A549 (cell line): ENCODE measurements at places on chromosomes 4 and X.

GRCh38 chrX:142742581-142742980 is 283.1 kb upstream of the SPANXN4 start:
- DNase-seq, result no peak

GRCh38 chr4:98568941-98569663 is 89.3 kb downstream of the TSPAN5 start:
- no peak for DNase-seq

GRCh38 chrX:106300239-106300638 is 132.1 kb downstream of the PWWP3B start:
- DNase-seq, result no peak

DNA sequence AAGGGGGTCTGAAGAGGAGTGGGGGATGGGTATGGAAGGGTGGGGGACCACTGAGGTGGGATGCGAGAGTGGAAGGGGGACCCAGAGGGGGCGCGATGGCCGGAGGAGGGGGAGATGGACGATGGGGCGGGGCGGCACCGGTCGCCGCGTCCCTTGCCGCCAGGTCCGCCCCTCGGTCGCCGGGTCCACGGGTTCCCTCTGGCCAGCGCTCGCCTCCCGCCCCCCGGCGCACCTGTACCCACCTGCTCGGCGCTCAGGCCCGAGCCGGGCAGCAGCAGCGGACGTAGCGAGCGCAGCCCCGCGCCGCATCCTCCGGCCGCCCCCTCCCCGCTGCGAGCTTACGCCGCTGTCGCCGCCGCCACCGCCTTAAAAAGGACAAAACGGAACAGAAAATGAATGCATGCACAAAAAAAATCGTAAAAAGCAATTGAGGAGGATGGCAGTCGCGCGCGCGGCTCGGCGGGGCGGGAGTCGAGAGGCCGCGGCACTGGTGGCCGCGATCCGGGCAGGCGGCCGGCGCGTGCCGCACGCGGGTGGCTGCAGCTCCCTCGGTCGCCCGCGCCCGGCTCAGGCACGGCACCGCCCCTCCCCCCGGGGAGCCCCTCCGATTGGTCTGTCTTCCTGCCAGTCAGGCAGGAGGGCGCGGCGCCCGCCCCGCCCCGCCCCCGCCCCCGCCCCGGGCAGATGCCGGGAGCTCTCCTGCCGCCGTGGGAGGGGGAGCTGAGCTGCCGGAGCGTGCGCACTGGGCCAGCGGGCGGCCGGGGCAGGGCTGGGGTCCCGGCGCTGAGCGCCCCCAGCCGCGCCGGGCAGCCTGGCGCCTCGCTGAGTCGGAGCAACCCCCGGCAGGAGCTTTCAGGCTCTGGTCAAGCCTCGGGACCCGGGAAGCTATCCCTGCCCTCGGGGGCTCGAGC is at the start of gene JAKMIP1:
TSS of gene JAKMIP1 (minus strand) at position 539 of the 911 bp plus-strand sequence. CDS start 87,699 bp downstream, outside the sequence.
- DNase-seq, result peak; percentile 57

DNA sequence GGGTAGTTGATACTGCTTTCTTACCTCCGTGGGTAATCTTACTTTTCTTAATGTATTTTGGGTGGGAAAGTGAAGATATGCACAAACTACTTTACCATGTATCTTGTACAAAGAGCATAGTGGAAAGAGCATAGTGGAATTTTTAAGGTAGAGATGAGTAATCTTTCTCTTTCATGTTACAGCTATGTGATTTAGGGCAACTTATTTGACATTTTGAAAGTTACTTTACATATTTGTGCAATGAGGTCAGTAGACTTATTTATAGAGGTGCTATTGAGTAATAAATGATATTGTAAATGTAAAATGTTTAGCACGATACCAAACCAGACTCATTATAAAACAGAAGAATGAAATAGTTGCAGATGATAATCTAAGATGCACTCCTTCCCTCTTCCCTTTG is 351.2 kb downstream of the TRAM1L1 start:
- no peak for DNase-seq

DNA sequence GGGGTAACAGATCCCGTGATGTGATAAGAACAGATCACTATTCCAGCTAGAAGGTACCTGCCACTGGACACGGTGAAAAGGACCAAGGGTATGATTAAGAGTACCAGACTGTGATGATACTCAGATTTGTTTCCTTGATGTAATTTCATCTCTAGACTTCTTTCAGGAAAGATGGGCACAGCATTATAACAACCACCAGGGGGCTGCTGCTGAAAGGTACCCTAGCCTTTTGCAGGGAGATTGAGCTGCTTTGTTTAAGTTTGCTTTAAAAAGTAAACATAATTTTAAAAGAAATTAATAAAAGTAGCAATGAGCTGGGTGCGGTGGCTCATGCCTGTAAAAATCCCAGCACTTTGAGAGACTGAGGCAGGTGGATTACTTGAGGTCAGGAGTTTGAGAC is 145.4 kb downstream of the EMCN start:
- peak; percentile 1 for DNase-seq

GRCh38 chr4:8921465-8921864 is 49.8 kb upstream of the HMX1 start:
- DNase-seq, result no peak

DNA sequence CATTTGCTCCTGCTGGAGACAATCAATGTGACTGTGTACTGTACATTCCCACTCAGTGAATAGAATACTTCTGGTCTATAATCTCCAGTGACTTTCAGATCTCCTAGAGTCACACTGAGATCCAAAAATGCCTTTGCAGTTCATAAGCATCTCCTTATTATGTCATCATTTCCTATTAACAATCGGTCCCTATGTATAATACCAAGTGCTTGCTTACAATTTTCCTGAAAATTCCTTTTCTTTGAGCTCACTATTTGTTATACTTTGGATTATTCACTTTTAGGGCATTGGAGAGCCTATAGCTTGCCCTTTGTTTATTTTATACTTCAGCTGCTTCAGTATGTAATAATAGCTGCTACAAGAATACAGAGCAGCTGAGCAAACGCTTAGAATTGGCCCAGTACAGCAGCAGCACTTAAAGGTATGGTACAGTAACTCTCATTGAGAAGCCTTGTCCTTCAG is 313.0 kb downstream of the DCTD start:
- DNase-seq, result no peak

DNA sequence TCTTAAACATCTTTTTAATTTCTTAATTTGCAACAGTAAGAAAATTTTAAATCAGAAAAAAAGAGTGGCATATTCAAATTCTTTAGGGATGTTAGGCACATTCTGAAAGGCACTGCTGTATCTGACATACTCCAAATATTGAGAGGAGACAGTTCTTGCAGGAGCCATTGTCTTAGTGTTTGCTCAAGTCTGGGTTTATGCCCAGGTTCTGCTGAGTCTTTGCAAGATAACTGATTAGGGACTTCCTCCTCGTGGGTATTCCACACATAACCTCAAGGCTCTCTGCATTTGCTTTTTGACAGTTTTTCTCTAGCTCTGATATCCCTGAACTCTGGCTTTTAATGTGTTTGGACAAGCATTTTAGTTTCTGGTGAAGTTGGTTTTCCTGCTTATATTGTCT is 52.6 kb downstream of the RPS3A start:
- DNase-seq, result peak; percentile 4

- no peak for DNase-seq
Measured at GRCh38 chrX:68755616-68756125, 73.2 kb upstream of the EFNB1 start.

DNA sequence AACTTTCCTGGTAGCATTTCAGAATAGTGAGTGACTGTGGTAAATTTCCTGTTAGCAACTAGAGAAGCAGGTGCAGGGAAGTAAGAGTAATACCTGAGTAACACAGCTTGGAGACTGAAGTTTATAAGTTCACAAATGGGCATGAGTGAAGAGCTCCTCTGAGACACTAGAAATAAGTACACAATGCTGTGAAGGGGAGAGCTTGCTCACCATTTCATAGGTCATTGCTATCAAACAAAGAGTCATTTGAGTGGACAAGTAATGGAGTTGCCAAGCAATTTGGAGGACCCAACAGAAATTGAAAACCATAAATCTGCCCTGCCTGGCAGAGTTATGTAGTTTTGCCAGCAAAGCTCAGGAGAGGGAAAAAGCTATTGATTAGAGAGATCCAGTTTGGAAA is 523.6 kb downstream of the TRAM1L1 start:
- DNase-seq, result no peak

DNA sequence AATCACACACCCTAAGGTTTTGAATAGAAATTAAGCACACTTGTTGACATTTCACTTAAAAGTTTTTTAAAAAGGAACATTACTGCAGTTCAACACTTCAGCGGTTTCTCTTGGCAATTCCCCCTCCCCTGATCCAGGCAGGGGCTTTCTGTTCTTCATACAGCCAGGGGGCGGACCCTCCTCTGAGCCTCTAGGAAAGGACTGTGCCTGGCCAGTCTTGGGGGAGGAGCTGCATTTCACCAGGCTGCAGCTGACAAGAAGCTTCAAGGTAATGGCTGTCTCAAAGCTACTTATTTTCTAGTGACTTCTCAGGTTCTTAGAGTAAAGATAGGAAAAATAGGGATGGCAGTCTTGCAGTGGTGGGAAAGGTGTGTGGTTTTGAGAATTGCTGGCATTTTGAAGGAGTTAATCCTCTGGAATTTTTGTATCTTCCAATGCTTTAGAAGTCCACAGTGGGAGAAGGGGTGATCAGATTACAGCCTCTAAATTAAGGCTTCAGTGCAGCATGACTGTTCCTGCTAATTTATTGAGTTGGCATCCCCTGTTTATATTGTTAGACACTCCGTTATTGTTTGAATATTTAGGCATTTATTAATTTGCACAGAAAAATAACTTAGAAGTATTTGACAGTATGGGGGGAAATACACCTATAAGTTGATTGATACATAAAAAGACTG is 33.5 kb downstream of the PWWP3B start:
- DNase-seq, result no peak

- DNase-seq, result no peak
Measured at GRCh38 chr4:119480331-119480730, 148.3 kb downstream of the PDE5A start.

DNA sequence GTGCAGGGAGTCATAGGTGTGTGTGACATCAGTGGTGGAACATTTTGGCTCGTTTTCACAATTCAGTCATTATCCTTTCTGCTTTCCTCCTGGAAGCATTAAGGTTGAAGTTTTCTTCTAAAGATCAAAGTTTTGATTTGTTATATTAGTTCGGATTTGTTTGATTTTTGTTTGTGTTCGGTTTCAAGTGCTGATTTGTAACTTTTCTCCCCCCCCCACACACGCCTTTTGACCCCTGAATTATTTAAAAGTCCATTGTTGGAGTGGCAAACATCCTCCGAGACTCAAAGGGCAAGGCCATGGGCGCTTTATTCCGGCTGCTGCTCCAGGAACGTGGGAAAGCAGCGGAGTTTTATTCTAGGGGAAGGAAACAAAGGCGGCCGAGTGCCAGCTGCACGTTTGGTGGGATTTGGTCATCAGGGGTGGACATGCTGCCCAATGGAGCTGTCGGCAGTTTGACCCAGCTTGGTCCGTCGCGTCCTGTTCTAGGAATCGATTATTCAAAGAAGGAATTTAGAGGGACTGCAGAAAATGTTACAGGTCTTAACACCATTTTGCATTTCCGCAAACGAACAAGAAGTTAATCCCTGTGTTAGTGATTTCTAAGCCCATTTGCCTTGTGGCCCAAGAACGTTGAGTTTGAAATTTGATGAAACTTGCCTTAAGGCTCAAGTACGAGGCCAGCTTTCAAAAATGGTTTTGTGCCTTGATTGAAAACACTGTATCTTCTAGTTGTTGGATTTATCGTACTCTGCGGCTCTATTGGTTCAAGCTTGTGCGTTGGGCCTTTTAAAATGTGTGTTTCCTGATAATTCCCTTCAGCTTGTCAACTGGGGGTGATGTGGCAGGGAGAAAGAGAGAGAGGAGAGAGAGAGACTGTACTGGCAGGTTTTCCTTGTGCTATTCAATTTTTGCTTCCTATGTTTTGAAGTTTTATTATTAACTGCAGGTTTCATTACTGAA is 565 bp upstream of the ZNF41 start:
- no peak for DNase-seq

DNA sequence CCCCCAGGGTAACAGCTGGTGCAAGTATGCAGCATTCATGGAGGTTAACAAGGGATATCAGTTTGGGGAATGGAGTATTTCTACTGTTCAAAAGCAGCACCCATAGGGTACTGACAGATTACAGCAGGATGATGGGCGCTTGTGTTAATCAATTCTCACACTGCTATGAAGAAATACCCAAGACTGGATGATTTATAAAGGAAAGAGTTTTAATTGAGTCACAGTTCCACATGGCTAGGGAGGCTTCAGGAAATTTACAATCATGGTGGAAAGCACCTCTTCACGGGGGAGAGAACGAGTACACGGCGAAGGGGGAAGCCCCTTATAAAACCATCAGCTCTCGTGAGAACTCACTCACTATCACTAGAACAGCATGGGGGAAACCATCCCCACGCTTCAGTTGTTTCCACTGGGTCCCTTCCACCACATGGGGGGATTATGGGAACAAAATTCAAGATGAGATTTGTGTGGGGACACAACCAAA is 64.1 kb downstream of the TNIP2 start:
- no peak for DNase-seq

GRCh38 chrX:37926700-37927099 is 79.3 kb upstream of the DYNLT3 start:
- DNase-seq, result peak; percentile 2

GRCh38 chr4:113637363-113637762 is 124.2 kb downstream of the CAMK2D start:
- DNase-seq, result no peak

DNA sequence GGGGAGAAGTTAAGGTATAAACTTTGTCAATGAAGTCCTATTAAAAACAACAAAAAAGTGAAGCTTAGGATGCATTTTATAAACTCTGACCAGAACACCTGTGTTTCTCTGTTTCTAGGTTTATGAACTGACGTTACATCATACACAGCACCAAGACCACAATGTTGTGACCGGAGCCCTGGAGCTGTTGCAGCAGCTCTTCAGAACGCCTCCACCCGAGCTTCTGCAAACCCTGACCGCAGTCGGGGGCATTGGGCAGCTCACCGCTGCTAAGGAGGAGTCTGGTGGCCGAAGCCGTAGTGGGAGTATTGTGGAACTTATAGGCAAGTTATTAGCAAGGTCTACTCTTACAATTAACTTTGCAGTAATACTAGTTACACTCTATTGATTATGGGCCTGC is 46.6 kb downstream of the HTT start:
- DNase-seq, result no peak

DNA sequence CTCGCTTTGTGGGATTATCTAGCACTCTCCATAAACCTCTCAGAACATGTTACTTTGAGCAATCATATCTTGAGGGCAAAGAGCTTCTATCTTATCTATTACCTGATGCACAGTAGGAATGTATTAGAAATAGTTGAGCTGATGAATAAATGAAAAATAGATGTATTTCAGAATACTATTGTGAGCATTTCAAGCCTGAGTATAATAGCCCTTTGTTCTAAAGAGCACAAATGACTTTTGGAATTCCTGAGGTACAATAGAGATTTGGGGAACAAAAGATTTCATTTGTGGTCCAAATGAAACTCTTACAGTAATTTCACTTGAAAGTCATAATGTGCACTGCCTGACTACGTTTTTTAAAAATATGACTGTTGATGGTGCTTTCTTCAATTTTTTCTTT is 159.5 kb downstream of the UGT8 start:
- no peak for DNase-seq

DNA sequence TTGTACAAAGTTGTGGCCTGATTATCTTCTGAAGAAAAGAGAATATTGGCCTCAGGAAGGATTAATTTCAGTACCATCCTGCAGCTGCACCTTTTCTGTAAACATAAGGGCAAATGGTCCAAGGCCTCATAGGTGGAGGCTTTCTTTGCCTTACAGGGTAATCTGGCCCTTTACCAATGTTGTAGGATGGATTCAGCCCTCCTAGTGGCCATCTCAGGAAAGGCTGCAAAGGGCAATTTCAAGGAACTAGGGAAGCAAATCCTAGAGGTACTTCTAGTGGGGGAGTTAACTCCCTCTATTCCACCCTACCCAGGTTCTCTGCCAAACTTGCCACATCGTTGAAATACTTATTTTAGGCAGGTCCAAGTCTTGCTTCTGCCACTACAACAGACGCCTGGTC is 57.6 kb downstream of the UGT2B11 start:
- DNase-seq, result peak; percentile 4

- DNase-seq, result peak; percentile 71
Measured at GRCh38 chr4:174604198-174604597, 81.9 kb upstream of the HPGD start.
